Naive thymus-derived CD8-positive, alpha-beta T cell (primary cell): ENCODE measurements at places on chromosomes 7 and 10. TPM values are rescaled to one million over a fixed set of nuclear protein-coding genes. Genes with fewer than 3 reads are reported as not detected.

- H3K27me3 ChIP-seq, result no peaks in the 10 kb centered on the region
- no peak within 1 kb of the TSS for H3K27ac ChIP-seq
- no peak for DNase-seq
- H3K4me3 ChIP-seq, result peak within 1 kb of the TSS; percentile 52
- H3K36me3 ChIP-seq, result no peaks in the 10 kb centered on the region
Observed at GRCh38 chr7:16465469-16466361, at the start of gene SOSTDC1. Gene SOSTDC1 (minus strand): TSS chr7:16465738. CDS start chr7:16465668, 70 bp downstream.

- no peak overlapping the region for H3K27ac ChIP-seq
- H3K4me3 ChIP-seq, result no peak overlapping the region
- no peak for DNase-seq
Observed at GRCh38 chr10:120131183-120131582, 238.7 kb downstream of the SEC23IP start.

GRCh38 chr7:133071506-133071905 is 10.4 kb downstream of the CHCHD3 start:
- no peak for DNase-seq
- peaks cover 48% of the 10 kb centered on the region for H3K4me1 ChIP-seq
- H3K27me3 ChIP-seq, result no peaks in the 10 kb centered on the region
- H3K4me3 ChIP-seq, result no peak overlapping the region

DNA sequence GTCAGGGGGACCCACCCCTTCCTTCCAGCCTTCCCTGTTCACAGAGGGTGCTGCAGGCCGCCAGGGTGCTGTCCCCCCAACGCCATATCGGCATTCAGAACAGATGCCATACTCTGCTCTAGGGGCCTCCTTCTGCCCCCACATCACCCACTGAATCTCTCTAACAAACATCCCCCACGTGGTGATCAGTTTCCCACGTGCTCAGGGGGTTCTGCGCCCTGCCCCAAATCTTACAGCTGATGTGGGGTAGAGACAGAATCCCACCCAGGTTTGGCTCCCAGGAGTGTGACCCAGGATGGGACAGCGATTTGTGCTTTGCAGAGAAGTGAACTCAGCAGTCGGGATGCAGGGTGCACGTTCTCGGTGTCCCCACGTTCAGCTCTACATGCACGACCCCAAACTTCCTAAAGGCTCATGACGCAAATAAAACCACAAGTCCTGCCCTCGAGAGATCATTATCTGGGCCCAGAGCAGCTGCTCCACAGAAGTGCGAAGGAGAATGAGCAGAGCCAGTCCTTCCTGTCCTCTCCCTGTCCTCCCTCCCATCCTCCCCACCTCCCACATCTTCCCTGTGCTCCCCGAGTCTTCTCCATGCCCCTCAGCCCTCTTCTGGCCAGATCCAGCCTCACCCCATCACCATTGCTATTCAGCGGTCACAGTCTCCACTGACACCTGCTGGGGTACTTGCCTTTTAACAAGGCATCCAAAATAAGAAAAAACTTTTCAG is 423.4 kb downstream of the DNAJB6 start:
- peaks cover 14% of the 10 kb centered on the region for H3K27me3 ChIP-seq
- DNase-seq, result no peak
- no peak overlapping the region for H3K27ac ChIP-seq
- H3K36me3 ChIP-seq, result no peaks in the 10 kb centered on the region
- H3K4me3 ChIP-seq, result no peak overlapping the region

- no peaks in the 10 kb centered on the region for H3K36me3 ChIP-seq
- H3K27me3 ChIP-seq, result peaks cover 5% of the 10 kb centered on the region
- H3K4me1 ChIP-seq, result no peaks in the 10 kb centered on the region
- H3K4me3 ChIP-seq, result no peak overlapping the region
Observed at GRCh38 chr7:155218276-155219153, 79.2 kb upstream of the INSIG1 start.

- no peak overlapping the region for H3K27ac ChIP-seq
- H3K36me3 ChIP-seq, result no peaks in the 10 kb centered on the region
- DNase-seq, result no peak
- no peaks in the 10 kb centered on the region for H3K27me3 ChIP-seq
- H3K4me1 ChIP-seq, result no peaks in the 10 kb centered on the region
Observed at GRCh38 chr7:78171398-78171797, 372.8 kb downstream of the PHTF2 start.

DNA sequence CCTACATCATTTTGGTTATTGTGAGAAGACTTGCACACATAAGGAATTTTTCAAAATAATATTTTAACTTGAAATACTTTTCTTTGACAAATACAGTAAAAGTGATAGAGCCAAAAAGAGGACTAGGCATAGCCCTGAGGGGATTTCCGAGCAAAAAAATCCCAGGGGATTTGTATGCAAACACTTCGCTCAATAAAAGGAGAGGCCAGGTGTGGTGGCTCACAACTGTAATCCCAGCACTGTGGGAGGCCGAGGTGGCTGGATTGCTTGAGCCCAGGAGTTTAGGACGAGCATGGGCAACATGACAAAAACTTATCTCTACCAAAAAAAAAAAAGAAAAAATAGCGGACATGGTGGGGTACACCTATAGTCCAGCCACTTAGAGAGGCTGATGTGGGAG is 193.0 kb downstream of the PCDH15 start:
- H3K27me3 ChIP-seq, result no peaks in the 10 kb centered on the region
- DNase-seq, result no peak
- no peaks in the 10 kb centered on the region for H3K4me1 ChIP-seq
- no peaks in the 10 kb centered on the region for H3K36me3 ChIP-seq

GRCh38 chr7:27102581-27103442 is at the start of gene HOXA2:
Gene HOXA2 (minus strand): TSS chr7:27102683. CDS start chr7:27102500, 183 bp downstream.
- H3K36me3 ChIP-seq, result peaks cover 15% of the 10 kb centered on the region
- H3K4me3 ChIP-seq, result peak within 1 kb of the TSS; percentile 4
- peaks cover 14% of the 10 kb centered on the region for H3K4me1 ChIP-seq
- no peak within 1 kb of the TSS for H3K27ac ChIP-seq
- H3K27me3 ChIP-seq, result peaks cover 67% of the 10 kb centered on the region

GRCh38 chr10:43453266-43453831 is 16.4 kb downstream of the ZNF487 start:
- H3K4me1 ChIP-seq, result peaks cover 55% of the 10 kb centered on the region
- peak overlapping the region; percentile 94 for H3K27ac ChIP-seq
- no peak for DNase-seq
- peak overlapping the region; percentile 84 for H3K4me3 ChIP-seq

GRCh38 chr7:1678571-1679325 is 8.7 kb downstream of the ELFN1 start:
- H3K27ac ChIP-seq, result no peak overlapping the region
- no peaks in the 10 kb centered on the region for H3K4me1 ChIP-seq
- no peaks in the 10 kb centered on the region for H3K36me3 ChIP-seq
- no peak for DNase-seq

GRCh38 chr10:111126077-111126476 is 49.2 kb downstream of the ADRA2A start:
- H3K4me1 ChIP-seq, result no peaks in the 10 kb centered on the region
- peaks cover 12% of the 10 kb centered on the region for H3K27me3 ChIP-seq
- H3K27ac ChIP-seq, result no peak overlapping the region
- no peaks in the 10 kb centered on the region for H3K36me3 ChIP-seq

DNA sequence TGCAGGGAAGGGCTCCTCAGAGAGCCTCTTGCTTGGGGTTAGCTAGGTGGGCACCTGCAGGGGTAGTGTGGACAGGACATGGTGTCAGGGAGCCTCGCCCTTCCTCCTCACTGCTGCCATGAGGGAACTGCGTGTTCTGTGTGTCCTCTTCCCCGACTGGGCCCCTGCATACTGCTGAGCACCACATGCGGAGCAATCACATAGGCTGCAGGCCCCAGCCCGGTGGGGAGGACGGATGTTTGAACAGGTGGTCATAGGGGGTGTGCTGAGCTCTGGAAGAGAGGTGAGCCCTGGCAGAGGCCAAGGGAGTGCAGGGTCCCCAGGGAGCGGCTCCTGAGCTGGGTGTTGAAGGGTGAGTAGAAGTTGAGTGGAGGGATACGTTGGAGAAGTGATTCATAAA is 48.3 kb upstream of the ZMIZ2 start:
- peaks cover 83% of the 10 kb centered on the region for H3K36me3 ChIP-seq
- H3K4me1 ChIP-seq, result no peaks in the 10 kb centered on the region
- no peak for DNase-seq

DNA sequence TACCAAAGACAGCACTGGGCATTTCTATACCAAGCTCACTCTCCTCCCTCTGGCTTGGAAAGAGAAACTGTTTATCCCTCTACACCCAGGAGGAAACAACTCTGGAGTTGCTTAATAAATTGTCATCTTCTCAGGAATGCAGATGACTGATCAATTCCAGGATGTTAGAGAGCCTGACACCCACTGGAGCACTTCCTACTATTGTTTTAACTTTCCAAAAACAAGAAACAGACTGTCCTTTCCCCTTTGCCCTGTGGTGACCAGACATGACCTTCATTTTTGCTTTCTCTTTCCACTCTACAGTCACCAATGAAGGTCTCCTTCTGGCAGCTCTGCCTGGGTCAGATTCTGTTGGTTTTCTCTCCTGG is 19.6 kb downstream of the GIMAP4 start:
- peaks cover 35% of the 10 kb centered on the region for H3K4me1 ChIP-seq
- H3K4me3 ChIP-seq, result peak overlapping the region; percentile 68
- peaks cover 29% of the 10 kb centered on the region for H3K36me3 ChIP-seq
- DNase-seq, result no peak

DNA sequence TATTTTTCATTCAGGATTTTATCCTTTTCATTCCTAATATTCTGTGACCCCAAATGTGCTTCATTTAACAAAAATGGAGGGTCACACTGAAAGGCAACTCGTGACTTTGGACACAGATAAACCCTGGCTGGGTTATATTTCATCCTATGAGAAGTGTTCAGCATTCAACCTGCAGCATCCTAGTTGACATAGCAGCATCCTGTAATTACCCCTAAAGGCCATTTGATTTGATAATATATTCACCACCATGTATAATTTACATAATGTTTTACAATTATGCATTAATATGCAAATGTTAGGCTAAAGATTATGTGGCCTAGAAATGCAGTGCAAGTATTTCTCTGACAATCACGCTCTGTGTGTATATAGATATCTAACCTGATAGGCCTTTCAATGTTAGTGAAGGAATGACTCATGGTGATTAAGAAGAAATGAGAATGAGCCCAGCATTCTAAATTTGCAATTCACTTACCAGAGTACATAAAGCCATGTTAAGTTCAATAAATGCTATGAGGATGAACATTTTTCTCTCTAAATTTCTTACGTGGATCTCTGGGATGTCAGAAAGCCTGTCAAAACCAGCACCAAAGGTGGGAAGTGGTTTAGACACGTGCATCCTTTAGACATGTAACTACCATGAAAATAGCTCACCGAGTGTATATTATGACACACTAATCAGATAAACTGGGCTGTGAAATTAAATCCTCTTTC is 337.7 kb upstream of the AOAH start:
- DNase-seq, result no peak
- peaks cover 28% of the 10 kb centered on the region for H3K4me1 ChIP-seq
- no peaks in the 10 kb centered on the region for H3K27me3 ChIP-seq
- H3K4me3 ChIP-seq, result no peak overlapping the region
- H3K27ac ChIP-seq, result no peak overlapping the region
- H3K36me3 ChIP-seq, result no peaks in the 10 kb centered on the region

DNA sequence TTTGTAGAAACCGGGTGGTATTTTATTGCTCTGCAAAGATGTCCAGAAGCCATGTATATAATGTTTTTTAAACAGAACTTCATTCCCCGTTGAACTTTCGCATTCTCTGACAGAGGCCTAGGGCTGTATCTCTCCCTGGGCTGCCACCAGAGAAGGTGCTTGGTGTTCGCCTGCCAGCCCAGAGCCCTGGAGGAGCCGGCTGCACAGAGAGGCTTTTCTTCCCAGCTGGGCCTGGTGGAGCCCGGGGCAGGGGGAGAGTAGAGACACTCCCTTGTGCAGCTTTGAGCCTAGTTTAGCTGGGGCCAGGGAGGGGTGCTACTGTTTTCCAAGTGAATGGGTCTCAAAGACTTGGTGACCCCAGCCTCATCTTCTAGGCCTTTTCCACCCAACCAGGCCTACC is 13.6 kb upstream of the TRIM8 start:
- H3K4me1 ChIP-seq, result peaks cover 31% of the 10 kb centered on the region
- DNase-seq, result no peak
- H3K4me3 ChIP-seq, result no peak overlapping the region
- peak overlapping the region; percentile 92 for H3K27ac ChIP-seq
- no peaks in the 10 kb centered on the region for H3K36me3 ChIP-seq

- H3K36me3 ChIP-seq, result no peaks in the 10 kb centered on the region
- H3K4me3 ChIP-seq, result no peak overlapping the region
- H3K27me3 ChIP-seq, result peaks cover 11% of the 10 kb centered on the region
Observed at GRCh38 chr10:126704649-126705048, 34.2 kb upstream of the C10orf90 start.

DNA sequence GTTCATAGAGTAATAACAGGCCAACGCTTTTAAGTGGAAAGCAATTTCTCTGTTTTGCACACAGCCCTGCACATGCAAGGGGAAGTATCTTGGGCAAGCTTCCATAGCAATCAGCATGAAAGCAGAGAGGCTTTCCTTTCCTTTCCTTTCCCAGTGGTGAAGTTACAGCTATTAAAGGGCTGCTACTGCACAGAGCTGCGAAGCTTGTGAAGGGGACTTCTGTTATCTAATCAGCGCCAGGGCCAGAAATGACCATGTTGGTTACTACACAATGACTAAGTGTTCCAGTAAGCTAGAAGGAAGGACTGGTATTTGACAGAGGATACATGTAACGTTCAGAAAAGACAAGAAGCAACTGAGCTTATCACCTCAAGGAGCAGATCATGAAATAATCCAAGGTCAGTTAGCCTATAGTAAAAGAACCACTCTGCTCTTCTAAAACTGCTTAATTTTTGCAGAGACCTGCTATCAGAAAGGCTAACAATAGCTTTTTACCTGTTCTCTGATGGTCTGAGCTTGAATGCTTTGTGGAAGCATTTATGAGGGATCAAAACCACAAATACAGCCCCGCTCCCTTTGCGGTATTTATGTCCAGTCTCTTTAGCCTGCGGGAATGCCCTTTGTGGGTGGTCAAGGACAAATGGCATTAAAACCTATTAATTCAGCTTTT is 45.9 kb downstream of the SGMS1 start:
- no peak for DNase-seq
- no peaks in the 10 kb centered on the region for H3K27me3 ChIP-seq
- H3K27ac ChIP-seq, result peak overlapping the region; percentile 1
- H3K36me3 ChIP-seq, result no peaks in the 10 kb centered on the region

DNA sequence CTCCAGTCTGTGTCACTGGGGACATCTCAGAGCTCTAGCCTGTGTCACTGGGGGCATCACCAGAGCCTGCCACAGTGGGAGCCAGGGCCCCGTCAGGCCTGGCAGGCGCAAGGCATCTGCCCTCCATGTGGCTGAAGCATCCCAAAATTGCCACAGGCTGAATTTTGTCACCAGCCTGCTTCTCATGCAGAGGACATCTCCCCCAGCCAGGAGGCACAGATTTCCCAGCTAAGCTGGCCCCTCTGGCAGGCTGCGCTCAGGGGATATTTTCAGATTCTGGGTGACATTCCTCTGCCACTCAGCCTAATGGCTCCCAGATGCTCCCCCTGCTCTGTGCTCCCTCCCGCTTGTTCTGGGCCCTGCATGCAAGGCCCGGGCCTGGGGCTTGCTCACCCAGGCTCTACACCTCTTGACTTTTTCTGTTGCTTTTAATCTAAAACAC is 64.6 kb downstream of the COL13A1 start:
- no peaks in the 10 kb centered on the region for H3K4me1 ChIP-seq
- H3K36me3 ChIP-seq, result no peaks in the 10 kb centered on the region
- no peaks in the 10 kb centered on the region for H3K27me3 ChIP-seq
- no peak overlapping the region for H3K27ac ChIP-seq

- no peaks in the 10 kb centered on the region for H3K36me3 ChIP-seq
- no peak for DNase-seq
- H3K4me1 ChIP-seq, result no peaks in the 10 kb centered on the region
Observed at GRCh38 chr10:104690959-104691358, 49.9 kb downstream of the SORCS3 start.

HOXA13 gene
- not detected for total RNA-seq

SPDYE5 gene
- total RNA-seq, result 0.26 TPM

WNT8B gene
- not detected for total RNA-seq

STAG3 gene
- 12.1 TPM for total RNA-seq

SUGCT gene
- 3.6 TPM for total RNA-seq

CFAP46 gene
- total RNA-seq, result not detected

NUP205 gene
- total RNA-seq, result 73.7 TPM

OPALIN gene
- total RNA-seq, result not detected
